ENCODE measurements at places on chromosomes 3 and 15. TPM values are rescaled to one million over a fixed set of nuclear protein-coding genes. Genes with fewer than 3 reads are reported as not detected.

GRCh38 chr15:98000249-98001203, 40.0 kb downstream of the ARRDC4 start:
- no peak for DNase-seq

- no peak for DNase-seq
Measured at GRCh38 chr3:159818997-159819500, 169.6 kb upstream of the IL12A start.

GRCh38 chr15:39180483-39180933, 400.4 kb upstream of the THBS1 start:
- peak; percentile 86 for DNase-seq

DNA sequence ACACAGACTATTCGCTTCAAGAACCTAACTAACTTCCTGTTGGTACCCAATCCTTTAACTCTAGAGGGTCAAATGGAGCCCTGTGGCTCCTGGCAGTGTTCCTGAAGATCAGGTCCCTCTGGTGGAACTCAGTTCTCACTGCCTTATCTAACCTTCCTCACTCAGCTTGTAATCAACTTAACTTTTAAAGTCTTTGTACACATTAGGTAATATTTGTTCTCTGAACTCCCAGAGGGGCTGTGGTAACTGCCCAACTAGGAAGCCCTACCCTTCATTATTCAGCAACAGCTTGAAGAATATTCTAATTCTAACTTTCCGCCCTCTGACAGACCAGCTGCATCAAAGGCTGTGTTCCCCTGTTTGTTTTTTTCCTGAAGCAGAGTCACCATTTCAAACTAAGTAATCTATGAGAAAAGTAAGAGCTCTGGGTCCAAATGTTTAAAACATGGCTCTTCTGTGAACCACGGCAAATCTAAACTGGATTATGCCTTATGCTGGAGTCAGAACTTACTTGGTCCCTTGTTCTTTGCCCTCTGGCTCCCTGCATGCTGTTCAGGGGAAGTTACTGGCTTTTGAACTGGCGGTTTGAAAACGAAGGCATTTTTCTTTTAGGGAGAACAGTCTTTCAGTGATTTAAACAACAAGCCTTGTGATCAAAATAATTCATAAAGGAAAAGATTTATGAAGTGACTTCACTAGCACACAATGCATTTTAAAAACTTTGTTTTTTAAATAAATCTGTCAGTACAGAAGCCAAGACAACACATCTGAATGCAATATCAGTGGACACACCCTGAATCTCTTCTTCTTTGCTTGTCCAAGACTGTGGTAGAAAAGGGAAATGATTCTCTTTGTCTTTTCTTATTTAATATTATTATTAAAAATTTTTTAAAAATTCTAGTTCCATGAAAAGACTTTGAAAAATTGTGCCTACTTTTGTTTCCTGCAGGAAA, 365.6 kb downstream of the TIGIT start:
- no peak for DNase-seq

- DNase-seq: peak; percentile 56
Measured at GRCh38 chr15:73752806-73753193, 351 bp downstream of the INSYN1 start.

GRCh38 chr15:65916041-65916663, 46.9 kb downstream of the RAB11A start:
- DNase-seq: no peak

DNA sequence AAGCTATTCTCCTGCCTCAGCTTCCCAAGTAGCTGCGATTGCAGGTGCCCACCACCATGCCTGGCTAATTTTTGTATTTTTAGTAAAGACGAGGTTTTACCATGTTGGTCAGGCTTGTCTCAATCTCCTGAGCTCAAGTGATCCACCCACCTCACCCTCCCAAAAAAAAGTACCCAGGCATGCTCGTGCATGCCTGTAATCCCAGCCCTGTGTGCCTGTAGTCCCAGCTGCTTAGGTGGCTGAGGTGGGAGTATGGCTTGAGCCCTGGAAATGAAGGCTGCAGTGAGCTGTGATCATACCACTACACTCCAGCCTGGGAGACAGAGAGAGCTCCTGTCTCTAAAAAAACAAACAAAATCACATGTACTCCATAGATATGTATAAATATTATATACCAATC, 176.5 kb downstream of the SOX2 start:
- DNase-seq: no peak

DNA sequence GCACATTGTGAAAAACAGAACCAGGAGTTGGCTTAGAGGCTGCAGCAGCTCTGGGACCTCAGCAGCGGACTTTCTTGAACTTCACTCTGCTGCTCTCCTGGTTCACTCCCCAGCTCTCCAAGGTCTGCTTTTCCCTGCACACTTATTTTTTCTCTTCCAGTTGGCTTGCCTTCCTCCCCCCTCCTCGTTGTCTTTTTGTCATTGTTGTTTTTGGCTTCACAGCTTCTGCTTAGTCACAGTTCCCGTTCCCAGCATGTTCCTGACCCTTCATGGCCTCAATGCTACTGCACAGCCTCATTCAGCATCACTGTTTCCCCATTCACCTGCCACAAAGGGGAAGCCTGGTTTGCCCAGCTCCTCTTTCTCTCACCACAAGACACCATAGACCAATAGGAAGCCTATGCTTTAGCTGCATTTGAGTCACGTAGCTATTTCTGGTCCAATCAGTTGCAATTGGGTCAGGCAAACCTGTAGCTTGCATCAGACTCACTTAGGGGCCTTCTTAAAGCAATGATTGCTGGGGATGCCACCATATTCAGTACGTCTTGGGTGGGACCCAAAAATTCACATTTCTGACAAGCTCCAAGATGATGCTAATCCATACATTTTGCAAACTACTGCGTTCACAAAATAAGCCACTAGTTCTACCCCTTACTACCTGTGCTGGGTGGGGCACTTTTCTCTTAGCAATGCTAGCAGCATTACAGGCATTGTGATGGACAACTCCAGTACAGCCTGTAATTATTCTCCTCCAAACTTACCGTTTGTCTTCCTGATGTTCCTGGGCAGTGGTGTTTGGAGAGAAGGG, 7.8 kb upstream of the SUMF1 start:
- peak; percentile 11 for DNase-seq

DNA sequence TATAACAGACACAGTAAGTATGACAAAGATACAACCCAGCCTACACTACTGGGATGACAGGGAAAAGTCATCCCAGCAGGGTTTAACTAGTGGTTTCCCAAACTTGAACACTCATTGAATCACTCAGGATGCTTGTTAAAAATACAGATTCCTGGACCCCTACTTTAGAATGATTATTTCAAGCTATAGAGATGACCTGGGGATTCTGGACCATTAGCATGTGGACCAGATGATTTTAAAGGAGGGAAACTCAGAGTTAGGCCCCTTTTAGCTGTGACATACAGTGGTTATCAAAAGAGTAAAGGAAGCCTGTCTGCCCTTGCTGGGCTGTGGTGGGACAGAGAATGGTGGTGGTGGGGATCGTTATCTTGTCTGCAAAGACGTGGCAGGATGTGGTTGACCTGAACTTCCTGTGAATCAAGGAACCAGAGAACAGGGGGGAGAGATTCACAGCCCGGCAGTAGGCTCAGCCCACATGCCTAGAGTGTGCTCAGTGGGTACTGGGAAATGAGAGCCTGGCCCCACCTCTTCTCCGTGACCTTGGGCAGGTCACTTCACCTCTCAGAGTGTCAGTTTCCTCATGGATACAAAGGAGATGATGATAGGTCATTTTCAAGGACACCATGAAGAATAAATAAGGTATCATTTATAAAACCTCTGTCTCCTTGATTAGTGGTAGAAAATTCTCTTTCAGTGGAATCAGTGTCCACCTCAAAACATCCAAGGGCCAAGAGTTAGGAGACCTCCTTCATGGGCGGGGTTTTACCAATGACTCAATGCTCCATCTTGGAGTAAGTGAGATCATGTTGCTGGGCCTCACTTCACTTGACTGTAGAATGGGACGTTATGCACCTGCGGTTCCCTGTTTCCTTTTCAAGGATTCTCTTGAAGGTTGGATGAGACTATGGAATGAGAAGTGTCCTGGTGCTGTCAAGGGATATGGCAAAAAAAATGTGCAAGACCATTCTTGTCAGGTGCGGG, 306.5 kb downstream of the RPLP1 start:
- no peak for DNase-seq

- peak; percentile 34 for DNase-seq
Measured at GRCh38 chr3:117706037-117706436, 996.5 kb downstream of the TUSC7 start.

The TJP1 gene
- 76.2 TPM for total RNA-seq

The HHATL gene
- 51.8 TPM for total RNA-seq

The PLSCR5 gene
- not detected for total RNA-seq

The ZKSCAN7 gene
- total RNA-seq: 9.1 TPM

The FRMD4B gene
- 44.4 TPM for total RNA-seq
